ENCODE measurements at places on chromosomes 2 and 18.

- no peak for DNase-seq
Observed at GRCh38 chr2:104769096-104769495, 84.8 kb upstream of the POU3F3 start.

DNA sequence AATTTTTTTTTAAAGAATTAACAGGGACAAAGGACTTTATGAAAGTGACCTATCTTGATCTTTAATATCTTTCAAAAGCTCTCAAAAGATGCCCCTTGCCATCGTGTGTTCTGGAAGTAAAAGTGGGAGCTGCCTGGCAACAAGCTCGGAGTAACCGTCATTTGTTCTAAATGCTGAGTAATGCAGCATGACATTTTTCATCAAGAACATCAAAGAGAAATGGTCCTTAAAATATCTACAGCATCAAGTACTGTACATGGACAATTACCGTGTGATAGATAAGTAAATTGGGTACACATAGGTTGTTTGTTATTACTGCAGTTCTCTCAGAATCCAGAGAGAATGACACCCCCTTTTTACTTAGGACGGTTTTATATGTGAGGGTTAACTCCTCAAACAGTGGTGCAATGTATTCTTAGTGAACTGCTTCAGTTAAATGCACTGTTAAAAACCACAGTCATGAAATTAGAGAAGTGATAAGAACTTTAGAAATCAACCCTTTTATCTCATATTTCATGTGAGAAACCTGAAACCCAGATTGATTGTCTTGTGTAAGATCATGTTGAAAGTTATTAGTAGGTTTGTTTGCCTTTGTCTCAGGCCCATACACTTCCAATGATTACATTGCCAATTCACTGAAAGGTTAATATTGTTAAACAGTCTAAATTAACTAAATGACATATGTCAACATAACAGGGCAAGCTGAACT, 90.6 kb upstream of the HNMT start:
- no peak for DNase-seq

GRCh38 chr2:47651296-47651695, 131.6 kb upstream of the MSH6 start:
- DNase-seq, result no peak

DNA sequence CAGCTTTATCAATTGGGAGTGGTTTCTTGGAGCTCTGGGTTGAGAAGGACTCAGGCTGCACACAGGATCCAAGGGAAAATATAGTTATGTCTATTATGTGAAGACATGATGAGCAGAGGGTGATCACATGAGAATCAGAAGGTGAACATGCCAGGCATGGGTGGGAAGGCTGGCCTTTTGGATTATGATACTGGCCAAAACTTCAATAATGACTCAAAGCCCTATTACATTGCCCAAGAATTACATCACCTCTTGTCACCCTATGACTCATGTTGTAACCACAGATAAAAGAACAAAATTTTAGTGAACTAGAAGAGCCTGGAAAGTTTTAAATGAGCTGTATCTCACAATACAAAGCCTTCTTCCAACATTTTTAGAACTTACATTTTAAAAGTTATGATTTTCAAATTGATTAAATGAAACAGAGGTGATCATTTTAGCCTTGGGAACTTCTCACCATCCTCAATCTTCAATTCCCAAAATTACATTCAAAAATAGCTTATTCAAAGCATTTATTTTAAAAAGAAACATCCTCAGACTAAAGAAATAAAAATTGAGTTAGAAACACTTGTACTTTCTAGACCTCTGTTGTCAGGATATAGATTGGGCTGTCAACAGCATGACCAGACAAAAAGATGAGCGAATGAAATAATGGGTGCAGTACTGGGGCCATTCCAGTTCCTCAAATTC, 428.3 kb downstream of the MBD2 start:
- no peak for DNase-seq

DNA sequence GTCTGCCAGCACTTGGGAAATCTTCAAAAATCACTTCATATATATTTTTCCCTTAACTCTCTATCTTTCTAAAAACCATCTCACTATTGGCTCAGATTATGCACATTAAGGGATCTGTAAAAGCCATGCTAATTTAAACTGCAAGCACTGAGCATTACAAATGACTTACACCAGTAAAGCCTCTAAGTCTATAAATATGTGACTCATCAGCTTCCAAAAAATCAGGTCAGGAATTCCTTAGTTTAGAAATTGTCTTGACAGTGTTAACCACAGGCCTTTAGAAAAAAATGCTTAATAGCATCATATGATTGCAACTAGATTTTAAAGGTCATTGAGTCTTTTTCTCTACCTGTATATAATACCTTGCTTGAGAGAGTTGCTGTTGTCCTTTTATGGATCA, 1113.6 kb upstream of the PIK3C3 start:
- DNase-seq, result no peak

GRCh38 chr2:20485612-20486388, 38.9 kb downstream of the RHOB start:
- no peak for DNase-seq

GRCh38 chr18:8695932-8696517, 9.3 kb upstream of the MTCL1 start:
- DNase-seq, result no peak

DNA sequence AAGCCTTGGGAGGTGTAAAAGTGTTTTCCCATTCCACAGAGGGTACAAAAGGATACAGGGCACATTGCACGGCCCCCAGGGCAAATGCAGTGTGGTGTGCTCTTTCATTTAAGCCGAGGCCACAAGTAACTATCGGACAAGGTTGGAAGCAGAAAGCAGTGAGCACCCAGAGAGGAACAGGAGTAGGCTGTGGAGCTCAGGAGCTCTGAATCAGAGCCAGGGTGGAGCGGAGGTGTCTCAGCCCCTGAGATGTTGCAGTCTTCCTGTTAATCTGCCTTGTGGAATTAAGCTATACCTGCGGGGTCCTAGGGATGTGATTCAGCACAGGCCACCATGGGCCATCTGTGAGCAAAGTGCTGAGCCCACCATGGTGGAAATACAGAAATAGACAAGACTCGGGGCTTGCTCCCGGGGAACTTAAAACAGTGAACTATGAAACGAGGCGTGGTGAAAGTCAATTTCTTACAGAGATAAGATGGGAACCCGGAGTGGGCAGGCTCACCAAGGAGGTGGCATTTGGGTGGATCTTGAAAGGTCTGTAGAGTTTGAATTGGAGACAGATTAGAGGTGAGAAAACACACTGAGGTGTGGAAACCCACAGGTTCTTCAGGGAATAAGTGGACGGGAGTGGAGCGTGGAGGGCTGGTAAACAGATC, 44.0 kb downstream of the ASAP2 start:
- no peak for DNase-seq

- no peak for DNase-seq
Observed at GRCh38 chr2:190216829-190217228, 102.8 kb downstream of the HIBCH start.

- no peak for DNase-seq
Observed at GRCh38 chr18:79733986-79734770, 54.6 kb downstream of the CTDP1 start.

DNA sequence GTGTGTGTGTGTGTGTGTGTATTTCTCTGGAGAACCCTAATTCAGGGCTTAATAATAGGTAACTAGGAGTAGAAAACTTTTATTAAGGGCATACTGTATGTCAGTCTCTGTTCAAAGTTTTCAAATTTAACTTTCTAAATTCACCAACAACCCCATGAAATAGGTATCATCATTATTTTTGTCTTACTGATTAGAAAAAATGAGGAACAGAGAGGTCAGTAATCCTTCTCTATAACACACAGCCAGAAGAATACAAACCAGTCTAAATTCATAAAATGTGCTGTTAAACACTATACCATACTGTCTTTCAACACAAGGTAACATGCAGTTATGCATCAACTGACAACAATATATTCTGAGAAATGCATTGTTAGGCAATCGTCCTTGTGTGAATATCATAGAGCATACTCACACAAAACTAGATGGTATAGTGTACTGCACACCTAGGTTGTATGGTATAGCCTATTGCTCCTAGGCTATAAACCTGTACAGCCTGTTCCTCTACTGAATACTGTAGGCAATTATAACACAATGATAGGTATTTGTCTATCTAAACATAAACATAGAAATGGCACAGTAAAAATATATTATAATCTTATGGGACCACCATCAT, 143.1 kb downstream of the PTH2R start:
- no peak for DNase-seq

- DNase-seq, result no peak
Observed at GRCh38 chr18:2625217-2625616, 30.3 kb upstream of the SMCHD1 start.

- no peak for DNase-seq
Observed at GRCh38 chr2:241763551-241764274, 12.9 kb upstream of the GAL3ST2 start.

- DNase-seq, result no peak
Observed at GRCh38 chr2:38315707-38316333, 61.3 kb downstream of the ATL2 start.

DNA sequence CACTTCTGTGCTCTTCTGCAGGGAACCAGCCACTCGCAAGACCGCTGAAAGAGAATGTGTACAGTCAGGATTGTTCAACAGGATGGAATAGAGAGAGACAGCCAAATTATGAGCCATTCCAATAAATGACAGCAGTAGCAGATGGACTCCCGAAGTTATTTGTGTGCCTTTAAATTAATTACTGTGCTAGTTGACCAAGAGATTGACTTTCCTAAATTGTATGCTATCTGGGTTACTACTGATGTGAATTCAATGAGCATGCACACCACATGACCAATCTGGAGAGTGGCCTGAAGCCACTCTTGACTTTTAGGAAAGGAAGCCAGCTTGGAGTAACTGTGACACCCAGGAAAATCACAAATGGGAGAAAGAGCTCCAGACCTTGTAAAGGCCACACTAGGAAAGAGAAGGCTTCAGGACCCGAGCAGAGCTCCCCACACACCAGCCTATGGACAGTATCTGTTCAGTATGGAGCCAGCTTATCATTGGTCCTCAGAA, 52.8 kb downstream of the CHMP3 start:
- DNase-seq, result no peak

DNA sequence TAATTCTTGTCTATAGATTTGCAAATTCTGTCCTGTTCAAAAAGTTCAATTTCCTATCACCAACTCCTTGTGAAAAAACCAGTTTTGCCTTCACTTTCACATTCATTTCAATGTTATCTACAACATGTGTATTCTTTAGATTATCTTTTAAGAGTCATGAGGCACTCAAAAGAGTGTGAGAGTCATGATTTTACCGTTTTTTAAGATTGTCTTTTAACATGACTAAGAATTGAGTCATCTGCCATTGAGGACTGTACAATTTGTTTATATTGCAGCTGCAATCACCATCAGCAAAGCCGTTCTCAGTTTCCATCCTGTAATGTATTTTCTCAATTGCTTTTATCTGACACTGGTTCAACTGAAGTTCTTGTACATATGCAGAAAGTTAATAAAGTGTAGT, 275.8 kb downstream of the LNPK start:
- DNase-seq, result no peak

DNA sequence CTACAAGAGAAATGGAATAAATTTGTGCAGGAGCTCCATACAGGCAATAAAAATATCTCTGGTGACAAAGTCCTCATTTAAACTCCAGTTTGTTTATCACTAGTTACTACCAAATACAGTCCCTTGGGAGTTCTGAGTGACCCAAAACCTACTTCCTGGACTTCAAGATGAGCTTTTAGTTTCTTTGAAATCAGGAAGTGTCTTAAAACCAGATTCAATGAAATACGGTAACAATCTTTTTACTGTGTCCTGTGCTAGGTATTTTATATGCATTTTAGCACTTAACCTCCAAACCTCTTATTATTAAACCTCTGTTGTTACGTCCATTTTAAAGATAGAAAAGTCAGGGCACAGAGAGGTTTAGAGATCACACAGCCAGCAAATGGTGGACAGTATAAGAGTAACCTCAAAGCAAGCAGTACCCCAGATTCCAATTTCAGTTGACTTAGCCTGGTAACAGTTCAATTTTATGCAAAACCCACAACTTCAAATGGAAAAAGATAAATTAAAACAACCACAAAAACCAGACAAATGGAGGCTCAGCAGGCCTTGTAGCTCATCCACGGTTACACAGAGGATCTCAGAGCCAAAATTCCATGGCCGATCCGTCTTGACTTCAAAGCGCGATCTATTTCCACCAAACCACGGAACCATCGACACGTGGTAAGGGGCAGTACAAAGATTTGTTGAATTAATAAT, 1.3 kb upstream of the KCMF1 start:
- no peak for DNase-seq

- DNase-seq, result no peak
Observed at GRCh38 chr2:240200230-240201051, 60.0 kb upstream of the OTOS start.

GRCh38 chr2:9765611-9766531, 77.4 kb upstream of the TAF1B start:
- DNase-seq, result no peak

- DNase-seq, result no peak
Observed at GRCh38 chr2:146489386-146489785, 1355.4 kb upstream of the ACVR2A start.

DNA sequence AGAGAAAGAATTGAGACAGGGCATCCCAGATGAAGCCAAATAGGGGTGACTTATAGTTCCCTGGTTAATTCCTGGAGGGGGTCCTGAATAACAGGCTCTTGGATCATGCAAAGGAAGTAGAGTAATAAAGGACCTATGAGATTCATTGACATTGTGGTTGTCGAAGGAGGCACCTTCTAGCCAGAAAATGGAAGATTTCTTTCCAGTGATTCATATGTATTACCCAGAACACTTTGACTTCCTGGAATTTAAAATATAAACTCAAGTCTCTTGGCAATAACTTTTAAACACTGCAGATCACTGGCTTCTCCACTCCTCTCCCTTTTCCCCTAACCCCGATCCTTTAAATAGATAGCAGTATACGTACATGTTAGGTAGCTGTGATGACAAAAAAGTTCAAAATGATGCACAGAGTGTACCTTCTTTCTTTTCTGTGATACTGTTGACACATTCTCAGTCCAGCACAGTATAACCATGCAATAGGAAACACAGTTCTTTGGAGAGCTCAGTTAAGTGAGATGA, 211.8 kb downstream of the LTBP1 start:
- no peak for DNase-seq

DNA sequence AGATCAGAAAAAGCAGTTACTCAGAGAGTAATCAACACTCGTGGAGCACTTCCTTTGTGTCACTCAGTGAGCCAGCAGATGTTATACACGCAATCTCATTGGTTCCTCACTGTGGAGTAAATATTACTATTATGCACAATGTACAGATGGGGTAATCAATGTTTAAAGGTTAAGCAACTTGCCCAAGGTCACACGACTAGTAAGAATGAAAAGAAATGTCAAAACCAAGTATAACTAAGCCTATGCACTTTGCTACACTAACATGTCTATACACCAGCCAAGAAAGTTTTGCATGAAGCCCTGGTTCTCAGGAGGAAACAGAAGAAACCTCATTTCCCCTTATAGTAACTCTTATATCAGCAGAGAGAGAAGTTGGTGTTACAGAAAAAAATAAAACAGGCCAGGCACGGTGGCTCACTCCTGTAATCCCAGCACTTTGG, 5.4 kb downstream of the METTL21A start:
- DNase-seq, result no peak

GRCh38 chr18:76571689-76572088, 76.6 kb upstream of the ZNF516 start:
- no peak for DNase-seq

- no peak for DNase-seq
Observed at GRCh38 chr2:85436836-85437487, 18.4 kb downstream of the SH2D6 start.

GRCh38 chr2:196244966-196245365, 73.6 kb upstream of the STK17B start:
- no peak for DNase-seq

GRCh38 chr2:47019532-47019931, 103.9 kb upstream of the MCFD2 start:
- DNase-seq, result no peak

- no peak for DNase-seq
Observed at GRCh38 chr2:2719015-2719414, 387.9 kb upstream of the MYT1L start.

GRCh38 chr2:28400921-28401320, 8.3 kb downstream of the FOSL2 start:
- DNase-seq, result no peak

Measured in activated CD4-positive, alpha-beta T cell treated with anti-CD3 and anti-CD28 coated beads for 1 hour (primary cell).